Stimulated activated CD4-positive, alpha-beta T cell treated with anti-CD3 and anti-CD28 coated beads, Interleukin-1b, Interleukin-23, amount 100 ng/mL, for 24 hours (primary cell): ENCODE measurements at places on chromosomes 7 and 10.

DNA sequence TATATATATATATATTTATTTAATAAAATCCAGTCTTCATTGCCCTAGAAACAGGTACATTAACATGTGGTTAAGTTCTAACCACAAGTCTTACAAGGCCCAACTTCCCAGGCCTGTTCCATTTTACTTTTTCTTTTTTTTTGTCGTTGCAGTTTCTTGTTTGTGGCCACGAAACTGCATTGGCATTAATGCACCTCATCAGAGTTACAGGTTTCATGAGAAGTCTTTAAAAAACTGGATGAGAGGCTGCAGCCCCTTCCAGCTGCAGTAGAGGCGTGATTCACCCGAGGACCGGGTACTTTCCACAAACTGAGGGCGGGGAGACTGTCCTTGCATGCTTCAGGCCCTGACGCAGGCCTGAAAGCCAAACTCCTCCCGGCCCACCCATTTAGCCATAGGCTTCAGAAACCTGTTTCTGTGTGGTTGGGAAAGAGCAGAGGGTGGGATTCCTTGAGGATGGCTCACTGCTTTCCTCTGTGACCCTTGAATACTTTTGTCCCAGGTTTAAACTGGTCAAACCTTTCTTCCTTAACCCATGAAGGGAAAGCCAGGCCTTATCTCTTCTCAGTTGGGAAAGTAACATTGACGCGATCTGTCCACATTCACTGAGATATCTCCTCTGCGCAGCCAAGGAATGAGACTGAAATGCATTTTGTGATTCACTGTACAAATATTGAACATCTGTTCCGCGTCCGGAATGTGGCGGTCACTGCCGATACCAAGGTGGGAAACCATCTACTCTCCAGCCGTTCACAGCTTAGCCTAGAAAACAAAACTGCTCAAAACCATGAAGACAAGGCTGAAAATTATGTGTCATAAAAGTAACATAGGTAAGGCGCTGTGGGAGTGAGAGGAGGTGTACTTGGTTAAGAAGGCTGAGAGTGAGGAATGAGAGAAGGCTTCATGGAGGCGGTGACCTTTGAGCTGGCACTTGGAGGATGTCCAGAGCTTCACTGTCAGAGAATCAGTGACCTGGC is 311.7 kb downstream of the GATA3 start:
- peak; percentile 17 for DNase-seq

GRCh38 chr7:100583132-100584053 is 2.5 kb downstream of the LRCH4 start:
- no peak for DNase-seq

DNA sequence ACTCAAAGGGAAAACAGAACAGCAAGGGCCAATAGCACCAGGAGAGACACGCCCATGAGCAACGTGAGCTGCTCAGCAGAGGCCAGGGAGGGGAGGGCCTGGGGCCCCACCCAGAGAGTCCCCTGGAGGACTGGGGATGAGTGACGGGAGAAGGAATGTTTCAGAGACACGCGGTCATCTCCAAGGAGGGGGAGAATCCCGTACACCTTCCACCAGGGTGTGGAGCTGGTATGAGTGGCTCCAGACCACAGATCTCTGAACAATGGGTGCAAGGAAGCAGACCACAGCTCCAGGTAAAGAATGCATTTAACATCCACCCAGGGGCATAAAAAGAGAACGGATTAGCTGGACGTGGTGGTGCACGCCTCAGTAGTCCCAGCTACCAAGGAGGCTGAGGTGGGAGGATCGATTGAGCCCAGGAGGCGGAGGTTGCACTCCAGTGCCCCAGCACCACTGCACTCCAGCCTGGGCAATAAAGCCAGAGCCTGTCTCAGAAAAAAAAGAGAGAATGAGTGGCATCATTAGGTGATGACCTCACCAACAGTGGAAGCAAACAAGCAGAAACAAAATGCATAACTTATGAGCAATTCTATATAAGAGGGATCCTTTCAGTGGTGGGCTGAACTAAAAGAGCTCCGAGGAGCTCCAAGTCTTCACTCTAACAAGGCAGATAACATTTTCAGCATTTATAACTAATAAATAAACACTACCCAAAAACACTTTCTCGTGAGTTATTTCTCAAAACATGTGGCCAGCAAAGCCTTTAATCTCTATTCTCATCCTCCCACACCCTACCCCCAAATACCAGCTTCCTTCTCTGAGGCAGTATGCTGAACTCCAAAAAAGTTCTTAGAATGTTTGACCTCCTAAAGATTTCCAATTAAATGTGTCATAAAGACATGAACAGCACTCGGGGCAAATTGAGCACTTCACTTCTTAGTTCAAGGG is 12.5 kb downstream of the PSAP start:
- DNase-seq = no peak

- DNase-seq = no peak
These were observed 13.1 kb downstream of the FZD9 start for GRCh38 chr7:73446682-73447081.

DNA sequence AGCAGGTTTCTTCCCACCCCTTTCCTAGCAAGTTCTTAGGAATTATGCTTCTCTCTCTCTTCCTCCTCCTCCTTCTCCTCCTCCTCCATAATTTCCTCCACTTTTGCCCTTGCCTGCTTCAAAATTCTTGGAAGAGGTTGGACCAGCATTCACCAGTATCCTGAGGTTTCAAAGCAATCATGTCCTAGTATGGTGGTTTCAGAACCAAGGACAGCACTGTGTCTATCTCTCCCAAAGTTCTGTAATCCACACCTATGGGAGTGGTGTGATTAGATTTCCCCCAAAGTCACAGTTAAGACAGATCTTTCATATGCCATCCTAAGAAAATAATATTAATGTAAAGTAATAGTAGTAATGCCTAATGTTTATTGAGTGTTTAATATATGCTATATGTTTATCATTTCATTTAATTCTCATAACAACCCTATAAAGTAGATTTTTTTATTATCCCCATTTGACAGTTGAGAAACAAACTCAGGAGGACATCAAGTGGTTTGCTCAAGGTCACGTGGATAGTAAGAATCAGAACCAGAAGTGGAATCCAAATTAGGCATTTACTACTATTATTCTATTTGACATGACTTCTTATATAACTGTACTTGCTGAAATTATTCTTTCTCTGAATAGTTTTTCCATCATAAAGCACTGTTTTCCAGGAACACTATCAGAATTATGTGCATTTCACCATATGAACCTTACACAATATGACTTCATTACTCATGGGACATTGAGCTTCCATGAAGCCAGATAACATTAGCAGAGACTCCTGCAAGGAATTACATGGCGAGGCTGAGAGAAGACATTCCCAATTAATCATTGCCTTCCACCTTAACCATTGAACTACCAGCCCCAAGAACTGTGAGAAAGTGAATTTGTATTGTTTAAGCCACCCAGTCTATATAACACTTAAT is 91.4 kb downstream of the IPMK start:
- DNase-seq = no peak

GRCh38 chr7:50216626-50217025 is 87.9 kb upstream of the IKZF1 start:
- no peak for DNase-seq

- DNase-seq = no peak
These were observed 108.3 kb downstream of the COL28A1 start for GRCh38 chr7:7427363-7427762.

- peak; percentile 52 for DNase-seq
These were observed at the start of gene PTPRN2 for GRCh38 chr7:158587162-158588084. Gene PTPRN2 (minus strand): TSS chr7:158587823.

GRCh38 chr10:27100813-27101347 is 586 bp upstream of the ANKRD26 start:
- no peak for DNase-seq

DNA sequence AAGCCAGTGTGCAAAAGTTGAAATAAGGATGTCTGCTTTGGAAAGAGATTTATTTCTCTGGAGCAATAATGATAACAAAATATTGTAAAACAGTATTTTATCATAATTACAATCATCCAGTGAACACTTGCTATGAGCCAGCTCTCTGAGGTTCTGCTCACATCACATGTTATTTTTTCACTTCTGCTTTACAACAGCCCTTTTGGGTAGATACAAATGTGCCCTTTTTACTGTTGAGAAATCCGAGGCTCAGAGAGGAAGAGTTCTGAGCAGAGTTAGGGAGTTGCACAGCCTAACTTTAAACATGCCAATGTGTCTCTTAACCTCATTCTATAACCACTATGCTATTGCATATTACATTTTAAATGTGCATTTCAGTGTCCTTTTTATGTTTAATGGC is 232.6 kb upstream of the CDC14C start:
- DNase-seq = no peak
